ENCODE measurements at places on chromosomes 7 and 10.
A peak's percentile ranks its signal among the peaks of the same experiment; 100 is the strongest.

GRCh38 chr7:81684514-81685269, 85.2 kb downstream of the HGF start:
- H3K27ac ChIP-seq, result no peak overlapping the region
- no peaks in the 10 kb centered on the region for H3K27me3 ChIP-seq
- peaks cover 20% of the 10 kb centered on the region for H3K4me1 ChIP-seq
- H3K36me3 ChIP-seq, result no peaks in the 10 kb centered on the region

DNA sequence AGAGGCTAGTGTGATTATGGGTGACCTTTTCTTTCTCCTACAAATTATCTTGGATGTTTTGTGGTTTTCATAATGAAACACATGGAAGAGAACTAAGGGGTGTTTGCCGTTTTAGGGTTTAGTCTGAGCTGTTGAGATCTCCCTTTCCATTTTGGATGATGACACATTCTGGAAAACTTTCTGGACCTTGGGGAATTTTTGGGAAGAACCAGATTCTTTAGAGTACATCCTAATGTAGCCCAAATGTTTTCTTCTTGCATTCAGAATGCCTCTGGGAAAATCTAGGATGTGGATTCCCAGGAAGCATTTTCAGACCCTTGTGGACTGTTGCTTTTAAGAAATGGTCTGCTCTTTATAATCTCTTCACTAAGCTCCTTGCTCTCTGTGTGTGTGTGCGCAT, 165.7 kb downstream of the SORCS3 start:
- no peaks in the 10 kb centered on the region for H3K27me3 ChIP-seq
- DNase-seq, result no peak
- H3K4me3 ChIP-seq, result no peak overlapping the region
- H3K27ac ChIP-seq, result no peak overlapping the region
- no peaks in the 10 kb centered on the region for H3K36me3 ChIP-seq

GRCh38 chr7:12653518-12653917, 33.9 kb upstream of the ARL4A start:
- DNase-seq, result no peak
- H3K4me1 ChIP-seq, result no peaks in the 10 kb centered on the region
- no peaks in the 10 kb centered on the region for H3K27me3 ChIP-seq
- no peak overlapping the region for H3K4me3 ChIP-seq

DNA sequence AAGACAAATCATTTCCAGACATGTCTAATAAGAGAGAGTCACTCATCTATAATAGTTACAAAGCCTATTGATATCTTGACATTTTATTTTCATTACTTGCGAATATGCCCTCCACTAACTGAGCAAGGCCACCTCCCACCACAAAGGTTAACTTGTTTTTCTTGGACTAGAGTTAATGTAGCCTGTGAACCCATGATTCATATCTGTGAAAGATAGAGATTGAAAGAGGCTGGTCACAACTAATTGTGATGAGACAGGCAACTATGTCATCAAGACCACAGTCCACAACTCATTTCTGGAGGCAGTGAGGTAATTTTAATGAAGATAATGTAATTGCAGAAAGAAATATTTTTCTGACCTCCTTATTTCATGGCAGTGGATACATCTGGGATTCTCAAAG, 491.8 kb upstream of the TPK1 start:
- no peaks in the 10 kb centered on the region for H3K36me3 ChIP-seq
- no peak overlapping the region for H3K27ac ChIP-seq
- H3K27me3 ChIP-seq, result no peaks in the 10 kb centered on the region
- H3K4me3 ChIP-seq, result no peak overlapping the region
- DNase-seq, result no peak

DNA sequence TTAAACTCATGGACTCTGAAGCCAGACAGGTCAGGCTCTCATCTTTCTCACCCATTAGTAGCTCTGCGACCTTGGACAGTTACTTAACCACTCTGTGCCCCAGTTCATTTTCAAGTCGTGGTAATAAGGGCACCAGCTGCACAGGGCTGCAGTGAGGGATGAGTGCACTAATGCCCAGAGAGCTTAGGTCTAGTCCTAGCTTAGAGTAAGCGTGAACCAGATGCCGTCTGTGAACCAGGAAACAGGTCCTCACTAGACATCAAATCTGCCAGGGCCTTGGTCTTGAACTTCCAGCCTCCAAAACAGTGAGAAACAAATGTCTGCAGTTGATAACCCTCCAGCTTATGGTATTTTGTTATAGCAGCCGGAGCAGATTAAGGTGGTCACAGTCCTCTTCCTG, 222.4 kb upstream of the PFKP start:
- no peaks in the 10 kb centered on the region for H3K27me3 ChIP-seq
- DNase-seq, result no peak
- no peak overlapping the region for H3K27ac ChIP-seq
- no peaks in the 10 kb centered on the region for H3K36me3 ChIP-seq
- H3K4me1 ChIP-seq, result no peaks in the 10 kb centered on the region
- no peak overlapping the region for H3K4me3 ChIP-seq

DNA sequence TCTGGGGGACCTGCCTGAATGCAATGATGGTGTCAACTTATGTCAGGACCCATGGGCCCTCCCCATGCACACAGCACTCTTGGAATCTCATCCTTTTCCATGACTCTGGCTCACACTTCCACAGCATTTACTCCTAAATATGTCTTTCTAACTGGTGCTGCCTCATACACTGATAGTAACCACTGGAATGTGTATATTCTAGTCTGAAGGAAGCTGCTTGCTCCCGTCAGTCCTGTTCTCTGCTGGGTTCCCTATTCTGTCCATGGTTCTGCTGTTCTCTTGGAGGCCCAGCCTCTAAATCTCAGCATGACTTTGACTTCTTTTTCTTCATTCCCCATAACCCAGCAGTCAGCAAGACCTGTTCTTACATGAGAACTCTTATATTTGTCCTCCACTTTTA, 1055.1 kb downstream of the KCNMA1 start:
- no peaks in the 10 kb centered on the region for H3K36me3 ChIP-seq
- H3K27me3 ChIP-seq, result no peaks in the 10 kb centered on the region
- H3K4me3 ChIP-seq, result no peak overlapping the region

DNA sequence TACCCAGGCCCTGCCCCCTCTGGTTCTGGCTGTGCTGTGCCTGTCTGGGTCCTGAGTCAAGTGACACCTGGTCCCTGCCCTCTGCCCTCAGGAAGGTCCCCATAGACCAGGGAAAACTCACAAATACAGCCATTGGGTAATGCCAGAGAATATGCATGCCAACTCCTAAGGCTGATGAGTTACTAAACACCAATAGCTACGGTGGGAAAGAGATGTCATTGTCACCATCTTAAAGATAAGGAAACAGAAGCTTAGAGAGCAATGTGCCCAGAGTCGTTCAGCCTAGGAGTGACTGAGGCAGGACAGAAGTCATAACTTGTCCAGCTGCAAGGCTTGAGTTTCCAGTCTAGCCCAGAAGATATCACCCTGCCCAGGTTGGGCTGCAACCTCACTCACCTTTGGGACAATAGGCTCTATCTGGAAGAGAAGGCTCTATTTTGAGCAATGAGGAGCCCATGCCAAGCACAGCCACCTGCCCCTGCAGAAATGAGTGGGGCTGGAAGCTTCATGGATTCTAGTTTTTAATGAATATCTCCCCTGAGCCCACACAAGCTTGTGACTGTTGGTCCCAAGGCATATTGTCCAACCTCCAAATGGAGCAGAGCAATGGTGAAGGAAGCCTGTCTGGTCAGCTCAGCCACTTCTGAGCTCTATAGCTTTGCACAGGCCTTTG, 42.6 kb downstream of the ZNF273 start:
- no peak overlapping the region for H3K27ac ChIP-seq
- H3K36me3 ChIP-seq, result no peaks in the 10 kb centered on the region
- no peak overlapping the region for H3K4me3 ChIP-seq
- peaks cover 33% of the 10 kb centered on the region for H3K4me1 ChIP-seq
- peaks cover 3% of the 10 kb centered on the region for H3K27me3 ChIP-seq

DNA sequence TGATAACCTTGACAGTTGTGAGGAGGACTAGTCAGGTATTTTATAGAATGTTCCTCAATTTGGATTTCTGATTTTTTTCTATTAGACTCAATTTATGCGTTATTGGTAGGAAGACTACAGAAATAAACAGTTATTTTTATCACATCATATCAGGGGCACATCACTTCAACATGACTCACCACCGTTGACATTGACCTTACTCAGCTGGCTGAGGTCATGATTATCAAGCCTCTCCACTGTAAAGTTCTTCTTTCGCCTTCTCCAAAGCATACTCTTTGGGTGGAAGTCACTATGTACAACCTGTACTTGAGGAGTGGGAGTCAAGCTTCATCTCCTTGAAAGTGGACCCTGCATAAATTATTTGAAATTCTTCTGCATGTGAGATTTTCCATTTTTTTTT, 194.3 kb upstream of the IGFBP3 start:
- no peak for DNase-seq
- no peak overlapping the region for H3K4me3 ChIP-seq
- H3K27ac ChIP-seq, result no peak overlapping the region

DNA sequence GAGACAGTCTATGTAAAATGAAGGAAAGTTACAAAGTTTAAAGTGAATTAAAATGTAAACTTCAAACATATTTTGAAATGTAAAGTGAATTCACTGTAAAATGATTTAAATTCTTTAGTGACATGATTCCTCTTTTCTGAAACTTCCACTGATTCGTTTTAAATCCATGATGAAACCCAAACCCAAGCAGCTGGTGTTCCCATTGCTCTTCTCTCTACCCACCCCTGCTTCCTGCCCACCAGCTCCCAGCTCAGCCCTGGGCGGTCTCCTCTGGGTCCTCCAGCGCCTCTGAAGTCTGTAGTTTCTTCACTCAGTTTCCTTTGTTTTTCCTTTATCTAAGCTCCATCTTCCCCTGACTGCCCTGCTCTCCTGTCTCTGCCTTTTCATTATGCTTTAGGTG, 175.9 kb downstream of the SNX10 start:
- no peaks in the 10 kb centered on the region for H3K4me1 ChIP-seq
- DNase-seq, result no peak
- no peak overlapping the region for H3K27ac ChIP-seq
- H3K27me3 ChIP-seq, result no peaks in the 10 kb centered on the region
- H3K4me3 ChIP-seq, result no peak overlapping the region

DNA sequence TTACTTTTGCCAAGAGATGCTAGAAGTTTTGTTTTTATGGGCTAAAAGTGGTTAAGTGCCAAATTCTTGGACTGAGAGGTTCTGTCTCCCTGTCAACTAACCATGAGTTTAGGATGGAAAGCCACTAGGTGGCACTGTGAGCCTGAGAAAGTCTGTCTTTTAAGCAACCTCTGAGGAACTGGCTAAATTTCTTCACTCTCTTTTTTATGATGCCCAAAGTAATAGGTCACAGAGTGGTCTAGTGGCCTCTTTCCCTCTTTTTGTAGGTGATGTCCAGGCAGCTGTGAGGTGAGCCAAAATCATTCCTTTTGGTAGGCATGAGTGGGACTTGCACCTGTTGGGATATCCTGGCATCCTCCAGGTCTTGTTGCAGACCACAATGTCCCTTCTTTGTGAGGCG, 56.8 kb downstream of the SND1 start:
- H3K4me3 ChIP-seq, result no peak overlapping the region
- peaks cover 9% of the 10 kb centered on the region for H3K4me1 ChIP-seq
- H3K27ac ChIP-seq, result no peak overlapping the region
- H3K27me3 ChIP-seq, result no peaks in the 10 kb centered on the region

- no peaks in the 10 kb centered on the region for H3K36me3 ChIP-seq
- no peak for DNase-seq
- peak overlapping the region; percentile 46 for H3K27ac ChIP-seq
- H3K4me1 ChIP-seq, result peaks cover 3% of the 10 kb centered on the region
Measured at GRCh38 chr7:22781230-22781711, 41.4 kb downstream of the TOMM7 start.

GRCh38 chr7:19269301-19269700, 124.1 kb upstream of the FERD3L start:
- no peak overlapping the region for H3K27ac ChIP-seq
- no peaks in the 10 kb centered on the region for H3K4me1 ChIP-seq
- no peak overlapping the region for H3K4me3 ChIP-seq
- H3K27me3 ChIP-seq, result no peaks in the 10 kb centered on the region
- no peak for DNase-seq

DNA sequence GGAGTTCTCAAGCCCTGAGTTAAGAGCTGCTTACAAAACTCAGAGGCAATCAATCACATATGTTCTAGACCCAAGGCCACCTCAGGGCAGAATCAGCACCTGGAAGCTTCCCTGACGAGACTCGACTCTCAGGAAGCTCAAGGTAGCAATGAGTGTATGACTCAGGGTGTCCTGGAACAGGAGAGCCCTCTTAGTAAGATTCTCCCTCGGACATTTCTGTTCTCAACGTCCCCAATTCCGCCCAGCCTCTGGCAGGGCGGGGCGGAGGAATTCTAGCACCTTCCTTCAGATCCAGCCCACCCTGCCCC, 39.6 kb upstream of the PROSER2 start:
- no peak overlapping the region for H3K27ac ChIP-seq
- no peaks in the 10 kb centered on the region for H3K27me3 ChIP-seq
- H3K36me3 ChIP-seq, result no peaks in the 10 kb centered on the region
- no peaks in the 10 kb centered on the region for H3K4me1 ChIP-seq
- H3K4me3 ChIP-seq, result no peak overlapping the region
